ENCODE measurements at places on chromosomes 5 and 9.

GRCh38 chr9:81986051-81986450 is 2.5 kb upstream of the SPATA31D1 start:
- no peak for DNase-seq

- no peak for DNase-seq
These were observed 45.0 kb upstream of the IPPK start for GRCh38 chr9:92714787-92715487.

DNA sequence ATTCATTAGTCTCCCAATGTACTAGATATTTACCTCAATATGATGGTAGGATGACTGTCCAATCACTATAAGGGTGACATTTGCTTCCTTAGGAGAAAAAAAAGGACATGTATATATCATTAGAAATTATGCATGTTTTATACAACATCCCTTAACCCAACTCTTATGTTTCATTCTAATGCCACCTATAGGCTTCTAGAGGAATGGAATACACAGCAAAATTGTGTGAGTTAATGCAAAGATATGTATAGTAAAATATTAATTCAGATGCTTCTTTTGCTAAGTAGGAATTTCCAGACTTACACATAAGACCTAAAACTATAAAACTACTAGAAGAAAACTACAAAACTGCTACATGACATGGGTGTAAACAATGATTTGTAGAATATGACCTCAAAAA is 3.5 kb downstream of the PRXL2C start:
- no peak for DNase-seq

DNA sequence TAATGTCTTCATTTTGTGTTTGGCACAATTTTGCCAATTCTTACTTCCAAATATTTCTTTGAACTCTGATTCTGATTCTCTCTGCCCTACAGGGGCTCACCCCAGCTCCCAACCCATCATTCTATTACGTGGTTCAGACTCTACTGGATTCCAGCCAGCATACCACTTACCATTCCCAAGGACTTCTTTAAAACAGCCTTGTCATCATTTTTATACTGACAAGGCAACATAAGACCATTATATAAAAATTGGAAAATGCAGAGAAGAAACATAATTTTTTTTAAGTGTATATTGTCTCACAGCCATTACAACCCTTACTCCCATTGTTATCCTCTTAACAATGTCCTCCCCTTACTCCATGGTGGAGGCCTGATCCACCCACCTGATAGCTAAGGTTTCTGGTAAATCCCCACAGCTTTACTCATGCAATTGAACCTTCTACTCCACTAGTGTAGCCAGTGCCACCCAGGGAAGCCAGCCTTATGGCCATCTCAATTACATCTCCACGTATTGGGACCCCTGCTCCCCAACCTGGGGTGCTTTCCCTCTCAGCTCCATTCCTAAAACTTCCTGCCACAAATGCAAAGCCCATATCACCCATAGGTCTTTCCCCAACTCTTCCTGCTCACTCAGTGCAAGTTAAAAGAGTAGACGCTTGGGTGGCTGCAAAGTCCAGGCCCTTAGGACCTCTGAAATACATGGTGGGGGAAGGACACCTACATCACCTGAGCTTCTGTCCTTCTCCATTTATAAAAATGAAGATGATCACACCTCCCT is 19.1 kb downstream of the UGT3A2 start:
- no peak for DNase-seq

- DNase-seq = no peak
These were observed 4.7 kb downstream of the GNAQ start for GRCh38 chr9:78026947-78027346.

GRCh38 chr5:38473008-38473407 is 83.4 kb downstream of the LIFR start:
- no peak for DNase-seq

DNA sequence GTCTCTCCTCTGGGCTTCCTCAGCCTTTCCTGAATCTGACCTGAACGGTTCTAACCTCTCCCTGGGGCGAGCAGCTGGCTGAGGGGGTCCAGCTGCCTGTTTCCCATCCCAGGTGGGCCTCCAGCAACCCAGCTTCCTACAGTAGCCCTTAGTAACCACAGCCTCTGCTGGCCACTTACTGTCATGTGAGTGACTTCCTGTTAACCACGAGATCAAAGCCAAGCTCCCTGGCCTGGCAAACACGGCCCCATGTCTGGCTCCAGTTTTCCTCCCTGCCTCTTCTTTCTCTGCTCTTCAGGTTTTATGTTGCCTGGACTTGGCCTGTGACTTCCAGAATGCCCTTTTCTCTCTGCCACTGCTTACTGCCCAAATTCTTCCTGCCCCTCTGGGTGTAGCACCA is 47.2 kb upstream of the DAB2IP start:
- DNase-seq = no peak

GRCh38 chr5:129358069-129358468 is 102.0 kb upstream of the ADAMTS19 start:
- no peak for DNase-seq

DNA sequence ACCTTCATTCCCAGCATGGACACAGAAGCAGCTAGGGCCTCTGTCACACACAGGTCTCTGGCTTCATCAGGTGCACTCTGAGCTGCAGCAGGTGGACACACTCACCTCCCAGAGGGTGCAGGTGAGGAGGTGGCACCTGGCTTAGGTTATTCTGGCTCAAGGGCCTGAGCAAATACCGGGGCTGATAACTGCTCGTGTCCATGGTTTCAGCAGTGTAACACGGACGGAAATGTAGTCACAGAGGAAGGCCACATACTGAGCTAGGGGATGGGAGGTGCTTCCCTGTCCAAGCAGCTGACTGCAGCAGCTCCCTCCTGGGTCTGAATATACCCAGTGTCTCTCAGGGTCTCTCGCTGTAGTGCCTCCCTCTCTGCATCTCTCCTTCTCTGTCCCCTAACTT is 5.7 kb downstream of the PHF2 start:
- DNase-seq = no peak

GRCh38 chr5:160602744-160603143 is 181.1 kb downstream of the PTTG1 start:
- DNase-seq = no peak

GRCh38 chr9:29806937-29807618 is 2233.8 kb upstream of the C9orf72 start:
- DNase-seq = no peak

- DNase-seq = no peak
These were observed 106.6 kb downstream of the DENND1A start for GRCh38 chr9:123823194-123823947.

- no peak for DNase-seq
These were observed 105.7 kb downstream of the NR3C1 start for GRCh38 chr5:143297756-143298155.

DNA sequence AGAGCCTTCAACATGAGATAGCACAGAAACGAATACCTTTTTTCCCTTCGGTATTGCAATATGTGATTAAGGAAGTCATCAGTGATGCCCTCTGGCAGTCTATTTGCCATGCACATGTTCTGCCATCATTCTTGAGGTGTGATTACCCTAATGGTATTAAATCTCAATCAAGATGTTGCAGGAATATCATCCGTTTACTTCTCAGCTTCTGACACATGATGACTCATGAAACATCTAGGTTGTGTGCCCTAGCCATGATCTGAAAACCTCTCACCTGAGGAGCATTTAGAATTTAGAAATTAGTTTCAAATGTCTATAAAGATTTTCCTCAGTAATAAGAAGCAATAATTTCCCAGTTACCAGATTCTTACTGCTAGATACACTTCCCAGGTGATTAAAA is 209.1 kb downstream of the ADGRV1 start:
- DNase-seq = no peak

- DNase-seq = no peak
These were observed 1.2 kb downstream of the PDLIM7 start for GRCh38 chr5:177496070-177496726.

DNA sequence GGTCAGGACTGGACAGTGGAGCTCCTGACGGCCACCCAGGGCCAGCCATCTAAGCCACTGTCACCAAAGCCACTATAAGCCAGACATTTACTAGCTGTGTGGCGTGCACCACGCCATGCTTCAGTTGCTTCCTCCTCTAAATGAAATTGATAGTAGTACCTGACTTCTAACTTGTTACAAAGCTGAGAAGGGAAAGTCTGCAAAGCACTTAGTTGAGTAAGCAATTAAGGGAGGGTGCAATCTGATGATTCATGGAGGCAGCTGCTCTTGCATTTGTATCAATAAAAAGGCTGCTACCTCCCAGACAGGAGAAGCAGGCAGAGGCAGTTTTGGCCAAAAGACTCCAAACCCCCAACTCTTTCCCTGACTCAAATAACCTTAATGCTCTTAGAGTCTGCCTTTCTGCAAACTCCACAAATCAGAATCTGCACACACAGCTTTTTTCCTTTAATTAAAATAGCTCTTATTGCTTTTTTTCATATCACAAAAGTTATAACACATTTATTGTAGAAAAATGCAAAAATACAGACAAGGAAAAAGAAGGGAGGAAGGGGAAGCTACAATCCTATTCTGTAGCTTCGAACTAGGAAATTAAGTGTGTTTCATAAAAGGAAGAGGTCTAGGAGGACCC is 19.3 kb upstream of the RAPGEF1 start:
- no peak for DNase-seq

DNA sequence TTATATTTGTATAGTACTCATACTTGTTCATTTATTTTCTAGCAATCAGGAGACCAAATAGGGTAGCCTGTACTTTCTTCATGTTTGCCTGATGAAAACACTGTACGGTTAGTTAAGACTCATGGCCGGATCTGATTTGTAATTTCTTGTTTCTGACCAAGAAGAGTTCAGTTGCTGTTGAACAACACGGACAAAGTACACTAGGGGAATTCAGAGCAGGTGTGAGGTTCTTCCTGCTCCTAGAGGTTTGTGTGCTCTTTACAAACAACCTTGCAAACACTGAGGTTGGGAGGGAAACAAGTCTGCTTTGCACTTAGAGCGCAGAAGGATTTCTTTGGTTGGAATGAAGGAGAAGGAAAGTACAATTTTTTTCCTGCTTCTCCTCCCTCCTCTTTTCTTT is 69.7 kb downstream of the TRIO start:
- DNase-seq = no peak

Data from stimulated activated CD4-positive, alpha-beta T cell treated with anti-CD3 and anti-CD28 coated beads, Interleukin-4, amount 100 ng/mL, for 1 hour (primary cell).